ENCODE measurements at places on chromosomes 1 and 21.

DNA sequence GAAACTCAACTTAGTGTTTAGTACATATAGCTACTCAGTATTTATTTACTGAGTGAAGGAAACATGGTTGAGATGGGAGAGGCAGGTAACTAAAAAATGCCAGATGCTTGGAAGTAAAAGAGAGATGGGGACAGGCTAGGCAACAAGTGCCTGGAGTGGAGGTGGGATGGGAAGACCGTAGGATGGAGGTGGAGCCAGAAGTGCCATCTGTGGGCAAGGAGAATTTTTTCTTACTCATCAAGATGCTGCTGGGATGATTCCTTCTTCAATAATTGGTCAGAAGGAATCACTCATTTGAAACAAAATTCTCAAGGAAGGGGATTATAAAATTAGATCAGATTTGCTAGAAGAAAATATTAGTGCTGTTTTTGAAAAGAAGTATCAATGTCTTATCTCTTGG lies 72.9 kb downstream of the IFI44 start:
- no peak for DNase-seq

- no peak for DNase-seq
Observed at GRCh38 chr1:46118856-46119255, 13.6 kb downstream of the PIK3R3 start.

DNA sequence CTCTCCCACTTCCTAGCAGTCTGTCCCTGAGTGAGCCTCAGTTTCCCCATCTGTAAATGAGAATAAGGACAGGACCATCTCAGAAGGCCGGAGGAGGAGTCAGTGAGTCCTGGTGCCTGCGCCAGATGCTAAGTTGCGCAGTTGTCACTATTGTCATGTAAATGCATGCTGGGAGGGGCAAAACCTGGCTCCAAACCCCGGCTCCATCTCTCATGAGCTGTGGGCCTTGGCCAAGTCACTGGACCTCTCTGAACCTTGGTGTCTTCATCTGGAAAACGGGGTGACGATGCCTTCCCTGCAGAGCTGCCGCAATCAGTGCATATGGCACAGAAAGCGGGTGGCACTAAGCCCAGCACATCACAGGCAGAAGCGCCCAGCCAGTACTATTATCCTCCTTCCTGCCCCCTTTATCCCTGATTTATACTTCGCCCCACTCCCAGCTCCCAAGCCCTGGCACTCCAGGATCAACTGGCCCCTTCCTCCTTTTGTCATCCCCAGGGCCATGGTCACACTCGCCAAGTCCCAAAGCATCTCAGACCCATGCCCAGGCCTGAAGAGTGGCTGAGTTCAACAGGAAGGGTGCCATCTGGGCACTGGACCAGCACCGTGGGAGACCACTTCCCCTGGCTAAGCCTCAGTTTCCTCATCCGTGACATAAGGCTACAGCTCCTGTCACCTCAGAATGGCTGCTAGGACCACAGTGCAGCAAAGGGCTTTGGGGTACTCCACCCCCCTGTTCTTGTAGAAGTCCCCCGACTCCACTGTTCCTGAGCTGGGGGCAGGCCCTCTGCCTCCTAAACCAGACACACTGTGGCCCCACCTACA lies 4.3 kb upstream of the PLEKHG5 start:
- no peak for DNase-seq

DNA sequence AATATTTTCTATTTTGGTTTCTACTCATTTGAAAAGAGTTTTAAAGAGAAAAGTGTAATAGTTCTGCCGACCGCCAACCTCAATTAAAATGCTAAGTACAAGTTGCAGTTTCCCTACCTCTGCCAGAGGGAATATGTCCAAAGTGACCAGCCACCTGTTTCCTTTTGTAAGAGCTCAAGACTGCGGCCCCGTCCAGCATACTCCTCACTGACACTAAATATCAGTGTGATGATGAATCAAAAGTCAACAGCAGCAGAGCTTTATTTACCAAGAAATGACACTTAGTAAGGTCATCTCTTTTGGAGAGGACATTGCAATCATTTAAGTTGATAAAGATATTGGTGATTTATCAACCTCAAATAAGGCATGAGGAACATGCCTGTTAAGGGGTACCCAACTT lies 57.4 kb upstream of the NRIP1 start:
- DNase-seq = no peak

DNA sequence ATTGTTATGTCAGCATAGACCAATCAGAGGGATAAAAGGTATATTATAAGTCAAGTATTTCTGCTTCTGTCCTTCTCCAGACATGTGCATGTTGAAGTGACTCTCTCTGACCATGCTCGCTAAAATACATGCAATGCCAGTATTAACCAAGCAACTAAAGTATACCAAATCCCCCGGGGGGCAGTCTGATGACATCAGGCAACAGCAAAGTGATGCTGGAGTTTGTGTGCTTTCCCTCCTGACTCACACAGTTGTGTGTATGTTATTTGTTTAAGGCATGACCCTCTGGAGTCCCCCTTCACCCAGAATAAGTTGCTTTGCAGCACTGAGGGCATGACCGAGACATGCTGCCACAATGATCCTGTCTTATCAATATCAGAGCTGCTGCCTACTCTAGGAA lies 2.1 kb downstream of the BRINP2 start:
- no peak for DNase-seq

DNA sequence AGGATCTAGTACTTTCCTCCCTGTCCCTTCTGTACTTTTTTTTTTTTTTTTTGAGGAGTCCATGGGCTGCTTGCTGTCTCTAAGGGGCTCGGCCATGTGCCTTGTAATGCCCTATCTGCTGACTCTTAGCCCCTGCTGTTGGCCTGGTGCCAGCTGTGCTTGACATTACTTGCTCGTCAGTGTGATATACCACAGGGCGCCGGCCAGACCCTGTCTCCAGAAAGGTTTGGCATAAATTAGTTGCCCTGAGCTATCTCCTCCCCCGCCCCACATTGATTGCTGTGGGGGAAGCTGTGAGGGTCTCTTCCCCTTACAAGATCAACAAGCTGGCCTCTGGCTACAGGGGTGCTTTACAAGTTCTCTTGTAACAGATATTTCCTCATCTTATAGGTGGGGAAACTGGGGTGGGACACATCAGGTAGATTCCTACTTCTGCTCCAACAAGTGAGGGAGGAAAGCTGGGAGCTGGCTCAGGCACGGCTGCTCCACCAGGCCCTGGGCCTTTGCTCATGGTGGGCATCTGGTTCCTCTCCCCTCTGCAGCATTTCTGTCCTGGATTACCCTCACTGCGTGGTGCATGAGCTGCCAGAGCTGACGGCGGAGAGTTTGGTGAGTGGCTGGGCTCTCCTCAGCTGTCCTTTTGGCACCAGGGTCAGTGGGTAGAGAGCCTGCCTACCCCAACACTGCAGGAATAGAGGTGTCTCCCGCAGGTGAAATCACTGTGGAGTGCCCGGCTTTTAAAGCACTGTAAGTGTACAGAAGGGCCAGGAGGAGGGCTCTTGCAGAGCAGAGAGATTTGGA lies 15.6 kb downstream of the STRIP1 start:
- DNase-seq = no peak

- DNase-seq = peak; percentile 31
Observed at GRCh38 chr1:30929135-30929889, 20.8 kb upstream of the SDC3 start.

- no peak for DNase-seq
Observed at GRCh38 chr21:42581993-42582786, 68.5 kb downstream of the SLC37A1 start.

- no peak for DNase-seq
Observed at GRCh38 chr1:231803353-231803752, 176.8 kb downstream of the DISC1 start.

GRCh38 chr1:8717148-8717547 lies 100.3 kb downstream of the RERE start:
- no peak for DNase-seq

DNA sequence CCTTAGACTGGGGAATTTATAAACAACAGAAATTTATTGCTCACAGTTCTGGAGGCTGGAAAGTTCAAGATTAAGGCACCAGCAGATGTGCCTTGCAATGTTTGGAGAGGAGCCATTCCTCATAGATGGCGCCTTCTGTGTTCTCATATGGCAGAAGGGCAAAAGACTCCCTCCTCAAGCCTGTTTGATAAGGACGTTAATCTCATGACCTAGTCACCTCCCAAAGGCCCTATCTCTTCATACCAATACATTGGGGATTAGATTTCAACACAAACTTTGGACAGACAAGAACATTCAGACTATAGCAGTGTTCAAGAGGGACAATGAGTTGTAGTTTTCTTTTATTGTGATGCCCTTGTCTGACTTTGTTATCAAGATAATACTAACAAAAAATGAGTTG lies 34.3 kb downstream of the PSMG1 start:
- DNase-seq = no peak

DNA sequence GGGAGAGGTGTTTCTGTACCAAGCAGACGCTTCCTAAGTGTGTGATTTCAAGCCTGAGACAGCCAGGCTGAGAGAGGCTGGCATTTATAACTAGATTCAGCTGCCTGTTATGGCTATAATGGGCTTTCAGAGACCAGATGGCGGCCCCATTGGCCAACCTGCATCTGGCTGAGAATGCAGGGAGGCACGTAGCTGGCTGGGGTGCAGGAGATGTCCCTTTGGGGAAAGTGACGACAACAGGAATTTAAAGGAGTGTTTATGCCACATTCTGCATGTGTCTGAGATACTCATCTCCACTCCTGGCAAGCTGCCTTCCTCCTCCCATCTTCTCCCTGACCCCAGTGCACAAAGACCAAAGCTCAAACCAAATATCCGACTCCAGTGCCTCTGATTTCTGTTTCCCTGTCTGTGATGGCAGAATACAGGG lies 21.3 kb upstream of the CCDC190 start:
- DNase-seq = no peak

DNA sequence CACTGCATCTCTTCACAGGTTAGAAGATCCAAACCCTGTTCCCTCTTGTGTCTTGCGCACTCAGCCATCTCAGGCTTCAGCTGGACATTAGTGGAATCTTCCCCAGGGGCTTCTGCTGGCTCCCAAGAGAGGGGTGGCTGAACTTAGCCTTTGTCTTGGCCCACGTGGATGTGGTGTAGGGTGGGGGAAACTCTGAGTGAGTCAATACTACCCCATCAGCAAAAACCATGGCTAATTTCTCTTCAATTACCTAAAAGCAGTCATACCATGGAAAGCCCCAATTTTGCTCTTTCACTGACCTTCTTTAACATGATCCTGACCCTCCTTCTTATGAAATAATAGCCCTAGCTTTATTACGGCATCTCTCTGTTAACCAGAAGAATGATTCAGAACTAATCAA lies 72.5 kb upstream of the RAB3GAP2 start:
- DNase-seq = no peak

DNA sequence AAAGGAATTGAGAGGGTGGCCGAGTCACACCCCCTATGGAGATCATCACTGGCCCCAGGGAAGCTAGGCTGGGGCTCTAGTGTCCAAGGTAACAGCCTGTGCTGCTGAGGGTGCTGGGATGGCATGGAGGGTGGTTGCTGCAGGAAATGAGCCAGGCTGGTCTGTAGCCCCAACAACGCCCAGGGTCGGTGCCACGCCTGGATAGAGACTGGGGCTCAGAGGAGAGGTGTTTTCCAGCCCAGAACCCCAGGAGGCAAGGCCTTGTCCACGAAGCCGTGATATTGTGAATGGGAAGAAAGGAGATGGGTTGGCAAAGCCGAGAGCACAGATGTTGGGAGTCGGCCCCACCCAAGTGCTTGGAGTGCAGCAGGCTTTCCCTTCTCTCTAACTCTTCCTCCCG lies 68.9 kb upstream of the ACTRT2 start:
- DNase-seq = no peak

DNA sequence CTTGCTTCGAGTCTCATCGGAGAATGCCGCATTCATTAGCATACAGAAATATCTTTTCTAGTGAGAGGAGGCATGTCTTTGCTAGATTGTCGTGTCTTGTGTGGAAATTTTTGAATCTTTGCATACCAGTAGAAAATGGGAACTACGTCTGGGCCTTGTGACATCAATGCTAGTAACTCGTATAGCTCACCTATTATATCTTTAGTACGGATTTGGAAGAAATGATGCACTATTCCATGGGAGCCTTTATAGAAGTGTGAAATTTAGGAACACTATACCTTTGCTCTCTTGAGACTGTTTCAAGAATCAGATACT lies 835 bp downstream of the UHMK1 start:
- DNase-seq = no peak

- DNase-seq = no peak
Observed at GRCh38 chr21:40704141-40704540, 142.8 kb downstream of the DSCAM start.

- DNase-seq = no peak
Observed at GRCh38 chr21:31279986-31280385, 64.1 kb downstream of the TIAM1 start.

GRCh38 chr1:201486187-201486586 lies 17.2 kb upstream of the PHLDA3 start:
- no peak for DNase-seq

DNA sequence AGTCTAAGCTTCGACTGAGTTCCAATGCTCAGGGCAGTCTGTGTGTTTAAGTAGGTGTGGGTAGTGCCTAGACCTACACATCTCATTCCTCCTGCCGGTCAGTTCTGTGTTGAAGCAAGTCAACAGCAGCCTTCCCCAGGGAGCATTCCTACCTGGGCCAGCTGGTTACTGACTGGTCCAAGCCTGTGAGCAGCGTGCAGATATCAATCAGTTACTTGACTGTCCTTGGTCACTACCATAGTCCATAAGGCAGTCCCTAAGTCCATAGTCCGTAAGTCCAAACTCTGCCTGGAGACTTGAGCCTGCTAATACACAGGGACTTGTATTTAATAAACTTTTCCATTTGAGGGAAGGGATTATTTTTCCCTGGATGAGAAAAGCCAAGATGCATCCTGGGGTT lies 171.9 kb downstream of the PGBD5 start:
- DNase-seq = no peak

DNA sequence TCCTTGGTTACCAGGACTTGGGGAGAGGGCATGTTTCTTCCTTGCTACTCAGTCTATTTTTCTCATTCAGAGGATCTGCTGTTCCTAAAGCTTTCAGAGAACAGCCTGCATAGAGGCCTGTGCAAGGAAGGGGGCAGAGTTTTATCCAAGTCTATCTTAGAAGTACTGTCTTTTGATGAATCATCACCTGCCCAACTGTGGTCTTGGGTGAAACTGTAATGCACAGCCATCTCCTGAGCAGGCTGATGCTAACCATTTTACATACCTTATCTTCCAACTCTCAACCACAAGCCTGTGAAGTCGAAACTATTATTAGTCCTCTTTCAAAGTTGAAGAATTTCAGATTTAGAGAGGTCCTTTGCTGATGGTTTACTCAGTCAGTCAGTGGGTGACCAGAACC lies 368.0 kb downstream of the HHAT start:
- peak; percentile 98 for DNase-seq

DNA sequence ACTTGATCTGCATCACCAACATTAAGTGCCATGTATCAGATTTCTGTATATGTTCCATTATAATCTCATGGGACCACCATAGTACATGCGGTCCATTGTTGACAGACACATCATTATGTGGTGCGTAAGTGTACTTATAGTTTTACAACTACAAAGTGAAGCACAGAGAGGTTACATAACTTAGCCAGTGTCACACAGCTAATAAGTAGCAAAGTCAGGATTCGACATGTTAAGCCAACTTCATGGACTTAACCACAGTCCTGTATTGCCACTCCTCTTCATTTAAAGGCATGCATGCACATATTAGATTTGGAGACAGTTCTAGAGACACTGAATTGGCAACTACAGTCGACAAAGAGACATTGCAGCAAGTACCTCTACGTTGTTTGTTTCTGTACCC lies 120.5 kb downstream of the ATF6 start:
- DNase-seq = no peak

- no peak for DNase-seq
Observed at GRCh38 chr1:196738730-196739129, 35.9 kb upstream of the CFHR3 start.

Measured in MM.1S (cell line).